ENCODE measurements at places on chromosomes 2 and 18. TPM values are rescaled to one million over a fixed set of nuclear protein-coding genes. Genes with fewer than 3 reads are reported as not detected.

Gene PLGLB2
- total RNA-seq: not detected

Gene ZNF385B
- total RNA-seq: not detected

Gene CNDP1
- total RNA-seq: not detected

Gene AQP12A
- not detected for total RNA-seq

Gene NYAP2
- total RNA-seq: not detected

Gene ADRA2B
- not detected for total RNA-seq

Gene PLCL1
- total RNA-seq: not detected

Gene MAPK4
- total RNA-seq: not detected

Gene CDKL4
- total RNA-seq: not detected

Gene RBM44
- 0.09 TPM for total RNA-seq

Gene LYG1
- total RNA-seq: not detected

Gene UGT1A1
- total RNA-seq: 0.28 TPM

Gene SCN9A
- total RNA-seq: 0.71 TPM

Gene SETBP1
- total RNA-seq: 5.3 TPM

Gene SERPINB13
- total RNA-seq: 44.9 TPM

Gene SCN7A
- total RNA-seq: not detected

Gene ANXA4
- total RNA-seq: 58.8 TPM

Gene UGT1A6
- total RNA-seq: 35.8 TPM

All from airway epithelial cell (primary cell).